ENCODE measurements at places on chromosomes 7 and 10. TPM values are rescaled to one million over a fixed set of nuclear protein-coding genes. Genes with fewer than 3 reads are reported as not detected.

R3HCC1L gene
- 18.4 TPM for total RNA-seq

DNA sequence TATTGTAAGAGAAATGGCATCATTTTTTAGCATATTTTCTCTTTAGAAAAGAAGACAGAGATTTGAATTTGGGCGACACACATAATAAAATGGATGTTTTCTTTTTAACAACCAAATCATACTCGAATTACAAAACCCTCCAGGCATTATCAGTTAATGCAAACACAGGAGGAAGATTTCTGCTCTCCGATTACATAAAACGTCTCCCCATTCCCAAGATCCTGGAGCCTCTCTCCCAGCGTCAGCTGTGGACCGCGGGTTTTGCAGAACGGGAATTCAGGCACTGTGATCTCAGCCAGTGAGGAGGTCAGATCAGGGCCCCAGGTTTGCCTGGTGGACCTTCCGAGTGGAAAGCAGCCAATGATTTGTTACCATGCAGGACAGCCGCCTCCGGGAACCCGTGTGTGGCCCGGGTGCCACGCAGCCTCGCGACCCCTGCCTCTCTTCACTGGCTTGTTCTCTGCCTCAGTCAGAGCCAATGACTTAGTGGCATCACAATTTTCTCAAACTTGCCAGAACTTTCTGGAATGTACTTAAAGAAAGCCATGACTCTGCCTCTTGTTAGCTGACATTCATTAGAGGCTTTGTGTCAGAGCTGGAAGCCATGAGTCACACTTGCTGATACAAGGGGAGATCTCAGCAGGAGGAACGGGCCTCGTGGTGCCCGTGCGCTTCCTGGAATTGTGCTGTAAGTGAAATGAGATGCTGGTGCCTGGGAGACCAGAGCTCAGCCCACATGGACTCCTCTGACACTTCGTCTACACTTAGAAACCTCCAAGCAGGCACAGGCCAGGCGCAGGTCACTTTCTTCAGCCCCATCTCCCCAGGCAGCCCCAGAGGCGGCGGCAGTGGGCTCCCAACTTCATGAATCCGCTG is 246.1 kb downstream of the KLF6 start:
- no peak overlapping the region for H3K27ac ChIP-seq
- peaks cover 7% of the 10 kb centered on the region for H3K27me3 ChIP-seq
- H3K4me1 ChIP-seq = peaks cover 6% of the 10 kb centered on the region
- no peaks in the 10 kb centered on the region for H3K36me3 ChIP-seq
- no peak for DNase-seq

GRCh38 chr10:91514787-91515186 is 104.6 kb downstream of the HECTD2 start:
- peaks cover 6% of the 10 kb centered on the region for H3K4me1 ChIP-seq
- no peak for DNase-seq
- no peak overlapping the region for H3K4me3 ChIP-seq
- H3K27ac ChIP-seq = no peak overlapping the region

- no peak for DNase-seq
- H3K36me3 ChIP-seq = no peaks in the 10 kb centered on the region
- H3K4me1 ChIP-seq = peaks cover 8% of the 10 kb centered on the region
These were observed 19.0 kb downstream of the SH2B2 start for GRCh38 chr7:102305414-102306268.

DNA sequence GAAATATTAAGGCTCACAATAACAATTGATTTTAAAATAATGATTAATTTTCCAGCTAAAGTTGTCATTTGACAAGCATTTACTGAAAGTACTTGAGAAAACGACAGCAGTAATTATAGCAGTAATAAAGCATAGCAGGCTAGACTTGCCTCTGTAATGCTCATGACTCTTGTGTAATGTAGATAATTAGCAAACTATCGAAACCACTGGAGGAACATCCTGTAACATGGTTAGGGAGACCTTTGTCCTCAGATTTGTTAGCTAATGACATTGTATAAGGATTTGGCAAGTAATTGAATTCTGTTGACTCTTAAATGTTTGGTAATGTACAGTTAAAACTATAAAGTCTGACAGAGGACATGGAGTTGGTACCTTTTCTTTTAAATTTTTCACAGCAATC is 24.8 kb downstream of the ARL4A start:
- H3K27ac ChIP-seq = no peak overlapping the region
- DNase-seq = no peak
- no peaks in the 10 kb centered on the region for H3K36me3 ChIP-seq

GRCh38 chr7:142440219-142440905 is 182.5 kb upstream of the PRSS58 start:
- H3K4me1 ChIP-seq = peaks cover 50% of the 10 kb centered on the region
- H3K36me3 ChIP-seq = no peaks in the 10 kb centered on the region
- H3K4me3 ChIP-seq = no peak overlapping the region
- H3K27me3 ChIP-seq = peaks cover 2% of the 10 kb centered on the region
- no peak for DNase-seq

Data from activated T-helper 2 cell treated with anti-CD3 and anti-CD28 coated beads, Interferon-gamma antibody, Interleukin-2, Interleukin-4, amounts not matched to agents 10 μg/mL and 5 μg/mL and 100 μg/mL, durations not matched to agents 14 hours and 24 hours and 36 hours (primary cell).